GM18507 (cell line): ENCODE measurements at places on chromosomes 16 and 17.

DNA sequence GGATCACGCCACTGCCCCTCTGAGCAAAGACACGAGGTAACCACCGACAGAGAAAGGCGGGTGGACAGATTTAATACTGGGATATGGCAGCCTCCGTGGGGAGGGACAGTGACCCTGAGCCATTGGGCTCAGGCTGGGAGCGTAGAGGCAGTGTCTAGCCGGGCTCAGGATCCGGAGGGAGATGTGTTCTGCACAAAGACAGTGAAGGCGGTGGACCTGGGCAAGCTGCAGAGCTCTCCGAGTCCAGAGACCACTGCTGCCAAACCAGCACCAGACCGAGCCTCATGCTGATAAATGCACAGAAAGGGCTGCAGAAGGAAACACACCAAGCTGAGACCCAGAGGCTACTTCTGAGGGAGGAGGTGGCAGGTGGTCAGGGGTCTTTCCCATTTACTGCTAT lies 26.5 kb upstream of the MTSS2 start:
- DNase-seq: no peak

- DNase-seq: no peak
Observed at GRCh38 chr17:11682646-11683045, 84.4 kb downstream of the DNAH9 start.

GRCh38 chr17:6669479-6670212 lies 18.1 kb downstream of the C17orf100 start:
- DNase-seq: no peak

- DNase-seq: no peak
Observed at GRCh38 chr17:2801841-2802240, 5.6 kb downstream of the RAP1GAP2 start.

- no peak for DNase-seq
Observed at GRCh38 chr17:50465171-50465570, 3.5 kb downstream of the CHAD start.

DNA sequence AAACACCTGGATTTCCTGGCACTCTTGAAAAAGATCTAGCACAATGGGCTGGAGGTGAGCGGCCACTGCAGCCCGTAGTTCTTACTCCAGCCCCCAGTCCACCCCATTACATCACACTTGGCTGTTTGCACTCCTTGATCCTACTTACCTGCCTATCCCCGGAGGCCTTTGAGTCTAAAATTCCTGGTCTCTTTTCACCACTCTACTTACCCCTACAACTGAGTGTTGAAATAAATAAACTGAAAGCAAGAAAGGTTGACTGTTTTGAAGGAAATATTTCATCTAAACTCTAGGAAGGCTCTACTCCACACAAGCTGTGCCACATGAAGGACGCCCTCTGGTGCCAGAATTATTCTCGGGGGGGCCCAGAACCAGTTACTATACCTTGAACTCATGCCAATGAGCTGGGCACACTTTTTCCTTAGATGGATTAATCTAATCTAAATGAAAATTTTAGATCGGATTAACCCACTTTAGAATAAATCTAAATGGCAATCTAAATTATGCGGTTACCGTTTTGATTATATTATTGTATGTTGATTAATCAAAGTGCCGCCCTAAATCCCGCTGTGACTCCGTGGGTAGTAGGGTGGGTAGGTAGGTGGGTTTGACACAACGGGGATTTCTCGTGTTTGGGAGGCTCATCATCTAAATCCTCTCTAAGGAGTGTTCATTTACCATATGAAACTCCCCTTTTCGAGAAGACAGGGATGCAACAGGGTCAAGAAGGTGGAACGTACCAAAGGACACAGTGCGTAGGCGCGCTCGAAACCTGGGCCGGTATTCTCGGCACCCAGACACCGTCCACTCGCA lies 651 bp upstream of the EIF1 start:
- no peak for DNase-seq

DNA sequence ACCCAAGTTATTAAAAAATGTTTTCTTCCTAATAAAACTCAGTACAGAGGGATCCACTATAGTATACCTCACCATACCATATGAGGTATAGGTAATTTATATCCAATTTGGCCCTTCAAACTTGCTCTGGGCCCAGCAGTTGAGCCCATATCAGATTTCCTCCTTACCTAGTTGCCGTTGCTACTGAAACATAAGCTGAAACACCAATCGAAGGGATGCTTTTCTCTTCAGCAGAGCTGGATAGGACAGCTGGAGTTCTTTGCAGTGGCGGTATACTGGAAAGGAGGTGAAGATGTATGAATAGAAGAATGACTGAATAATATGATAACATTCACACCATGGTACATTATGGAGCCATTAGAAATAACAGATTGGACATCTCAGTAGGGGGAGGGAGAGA lies 42.7 kb downstream of the TNRC6C start:
- DNase-seq: no peak

GRCh38 chr17:49013311-49014213 lies 16.4 kb downstream of the IGF2BP1 start:
- no peak for DNase-seq
